ENCODE measurements at places on chromosomes 2 and 18.

GRCh38 chr2:221088506-221088905, 483.6 kb downstream of the EPHA4 start:
- DNase-seq = no peak

- DNase-seq = no peak
Measured at GRCh38 chr2:100981011-100981410, 21.1 kb upstream of the RPL31 start.

DNA sequence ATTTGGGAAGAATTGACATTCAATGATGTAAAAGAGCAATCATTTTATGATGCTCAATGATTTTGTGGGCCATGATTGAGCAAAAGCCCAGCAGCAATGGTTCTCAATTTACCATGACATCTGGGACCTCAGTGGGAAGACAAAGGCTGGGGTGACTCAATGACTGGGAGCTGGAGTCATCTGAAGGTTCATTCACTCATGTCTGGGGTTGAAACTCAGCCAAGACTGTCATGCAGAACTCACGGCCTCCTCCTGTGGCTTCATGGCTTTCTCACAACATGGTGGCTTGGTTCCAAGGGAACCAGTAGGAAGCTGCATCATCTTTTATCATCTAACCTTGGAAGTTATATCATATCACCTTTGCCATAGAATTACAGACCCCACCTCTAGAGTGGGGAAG, 45.1 kb upstream of the CD226 start:
- DNase-seq = no peak

DNA sequence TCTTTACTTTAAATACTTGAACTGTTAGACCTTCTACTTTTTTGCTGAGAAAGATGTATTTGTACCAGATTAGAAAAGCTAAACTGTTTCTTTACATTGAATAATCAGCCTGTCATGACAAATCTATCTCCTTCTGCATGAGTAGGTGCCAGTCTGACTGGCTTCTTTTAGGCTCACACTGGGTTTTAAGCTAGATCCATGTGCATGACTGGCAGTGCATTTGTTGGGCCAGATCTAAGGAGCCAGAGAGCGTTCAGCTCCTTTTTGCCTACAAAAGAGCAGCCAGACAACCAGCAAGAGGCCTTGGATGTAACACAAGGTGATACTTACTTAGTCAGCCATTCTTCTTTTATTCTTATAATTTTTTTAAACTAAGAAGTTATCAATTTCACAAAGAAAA, 82.0 kb upstream of the OTX1 start:
- no peak for DNase-seq

DNA sequence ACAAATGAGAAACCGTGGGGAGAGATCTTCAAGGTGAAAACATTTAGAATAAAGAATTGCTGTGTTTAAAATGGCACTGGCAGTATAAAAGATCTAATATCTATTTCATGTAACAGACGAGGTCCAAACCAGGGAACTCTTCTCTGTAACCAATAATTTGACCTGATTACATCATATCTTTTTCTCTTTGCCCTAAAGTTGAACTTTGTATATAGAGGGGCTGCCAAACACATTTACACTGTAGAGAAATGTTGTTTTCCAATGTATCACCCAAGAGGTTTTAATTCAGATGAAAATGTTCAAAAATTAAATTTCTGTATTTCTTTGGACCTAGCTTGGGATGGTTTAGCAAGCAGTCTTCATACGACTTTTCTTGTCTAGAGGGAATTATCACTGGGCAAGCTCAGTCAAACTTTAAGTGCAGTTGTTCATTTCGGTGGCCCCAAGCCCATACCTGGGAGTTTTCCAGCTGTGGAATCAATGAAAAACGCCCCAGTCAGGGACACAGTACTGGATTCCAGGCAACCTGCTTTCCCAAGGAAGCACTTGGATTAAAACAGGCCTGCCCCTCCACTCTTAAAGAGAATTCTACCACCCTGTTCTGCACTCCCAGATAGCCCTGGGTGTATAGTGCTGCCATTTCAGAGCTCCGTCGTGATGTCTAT, 208.5 kb upstream of the FN1 start:
- DNase-seq = no peak

DNA sequence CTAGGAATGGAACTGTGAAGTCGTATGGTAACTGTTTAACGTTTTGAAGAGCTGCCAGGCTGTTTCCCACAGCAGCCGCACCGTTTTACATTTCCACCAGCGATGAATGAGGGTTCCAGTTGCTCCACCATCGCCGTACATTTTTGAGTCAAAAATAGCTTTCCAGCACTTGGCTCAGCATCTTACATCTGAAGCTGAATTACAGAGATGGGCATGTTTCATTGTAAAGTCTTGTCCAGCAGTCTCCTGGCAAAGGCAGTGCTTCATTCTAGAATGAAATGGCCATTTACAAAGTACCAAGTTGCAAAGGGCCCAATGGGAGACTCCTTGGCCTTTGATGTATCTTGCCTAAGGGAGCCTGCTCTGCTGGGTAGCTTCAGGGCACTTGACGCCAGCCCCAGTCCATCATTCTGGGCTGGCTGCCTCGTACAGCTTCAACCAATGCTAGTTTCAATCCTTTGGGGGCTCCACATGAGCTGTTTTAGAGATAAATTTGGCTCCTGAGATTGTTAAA, 45.1 kb downstream of the ATIC start:
- DNase-seq = no peak

DNA sequence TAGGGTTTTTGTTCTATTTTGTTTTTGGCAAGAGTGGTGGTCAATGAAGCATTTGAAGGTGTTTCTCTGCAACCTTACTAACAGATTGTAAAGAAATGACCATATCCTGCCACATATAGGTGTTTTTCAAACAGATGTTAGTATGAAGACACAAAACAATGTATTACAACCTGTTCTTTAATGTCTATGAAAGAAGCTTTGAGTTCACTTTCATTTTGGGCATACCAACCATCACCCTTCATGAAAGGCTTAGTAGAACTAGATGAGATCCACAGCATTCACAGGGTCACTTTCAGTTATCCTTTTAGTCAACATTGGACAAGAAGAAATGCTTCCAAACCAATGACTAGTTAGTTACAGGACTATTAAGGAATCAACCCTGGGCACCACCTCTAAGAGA, 95.1 kb downstream of the EHBP1 start:
- no peak for DNase-seq

DNA sequence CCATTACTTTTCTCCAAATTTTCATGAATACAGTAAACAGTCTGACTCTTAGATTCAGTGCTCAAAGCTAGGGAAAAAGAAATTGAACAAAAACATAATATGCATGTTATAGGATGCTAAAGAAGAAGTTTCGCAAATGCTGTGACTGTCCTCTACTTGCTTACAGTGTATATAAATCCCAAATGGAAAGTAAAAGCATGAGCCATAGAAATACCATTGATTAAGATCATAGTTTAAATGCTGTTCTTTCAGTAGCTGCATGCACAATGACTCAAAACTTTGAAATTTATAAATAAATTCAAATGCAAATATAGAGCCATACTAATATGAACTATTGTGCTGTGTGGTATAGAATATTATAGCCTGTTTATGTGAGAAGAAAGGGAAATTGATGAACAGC, 1113.9 kb upstream of the ACVR2A start:
- DNase-seq = no peak

- no peak for DNase-seq
Measured at GRCh38 chr18:5500158-5500939, 43.4 kb downstream of the EPB41L3 start.

- DNase-seq = no peak
Measured at GRCh38 chr2:27606611-27607010, 22.2 kb downstream of the CCDC121 start.

- DNase-seq = peak; percentile 13
Measured at GRCh38 chr2:190649798-190650390, 1.0 kb downstream of the NAB1 start.

DNA sequence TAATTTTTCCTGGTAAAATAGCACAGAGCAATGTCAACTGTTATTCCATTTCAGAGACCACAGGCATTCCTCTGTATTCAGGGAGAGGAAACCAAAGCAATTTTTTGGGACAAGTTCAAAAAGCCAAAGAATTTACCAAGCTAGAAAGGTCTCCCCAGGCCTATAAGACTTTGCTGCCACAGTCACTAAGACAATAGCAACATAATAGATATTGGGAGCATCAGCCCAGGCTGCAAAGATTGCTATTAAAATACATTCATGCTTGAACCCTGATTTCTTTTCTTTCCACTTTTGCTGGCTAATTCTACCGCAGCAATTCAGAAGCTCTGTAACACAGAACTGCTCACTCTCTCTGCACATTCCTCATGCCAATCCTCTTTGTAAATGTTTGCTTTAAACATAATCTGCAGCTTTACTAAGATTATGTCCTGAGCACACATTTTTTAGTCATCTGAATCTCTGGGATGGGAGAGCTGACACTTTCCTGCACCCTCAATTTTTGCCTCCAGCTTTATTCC, 76.3 kb downstream of the CLHC1 start:
- no peak for DNase-seq

DNA sequence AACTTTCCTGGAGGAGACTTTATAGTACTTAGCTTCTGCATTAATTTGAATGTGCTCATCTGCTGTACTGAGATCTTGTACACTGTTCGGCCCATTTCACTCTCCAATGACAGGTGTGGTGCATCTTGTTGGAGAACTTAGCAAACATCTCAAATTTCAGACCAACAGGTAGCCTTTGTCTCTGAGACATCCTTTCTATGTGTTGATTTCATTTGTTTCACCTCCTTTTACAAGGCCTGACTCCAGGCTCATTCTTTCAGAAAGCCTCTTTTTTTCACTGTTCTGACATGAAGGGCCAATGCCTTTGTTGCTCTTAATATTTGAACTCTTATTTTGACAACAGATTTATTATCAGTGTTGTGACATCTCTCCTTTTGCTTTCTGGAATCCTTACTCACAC, 271.8 kb upstream of the FANCL start:
- DNase-seq = no peak

- DNase-seq = peak; percentile 71
Measured at GRCh38 chr18:9771261-9771976, 63.3 kb downstream of the RAB31 start.

- DNase-seq = no peak
Measured at GRCh38 chr2:30193104-30193681, 38.1 kb upstream of the LBH start.

DNA sequence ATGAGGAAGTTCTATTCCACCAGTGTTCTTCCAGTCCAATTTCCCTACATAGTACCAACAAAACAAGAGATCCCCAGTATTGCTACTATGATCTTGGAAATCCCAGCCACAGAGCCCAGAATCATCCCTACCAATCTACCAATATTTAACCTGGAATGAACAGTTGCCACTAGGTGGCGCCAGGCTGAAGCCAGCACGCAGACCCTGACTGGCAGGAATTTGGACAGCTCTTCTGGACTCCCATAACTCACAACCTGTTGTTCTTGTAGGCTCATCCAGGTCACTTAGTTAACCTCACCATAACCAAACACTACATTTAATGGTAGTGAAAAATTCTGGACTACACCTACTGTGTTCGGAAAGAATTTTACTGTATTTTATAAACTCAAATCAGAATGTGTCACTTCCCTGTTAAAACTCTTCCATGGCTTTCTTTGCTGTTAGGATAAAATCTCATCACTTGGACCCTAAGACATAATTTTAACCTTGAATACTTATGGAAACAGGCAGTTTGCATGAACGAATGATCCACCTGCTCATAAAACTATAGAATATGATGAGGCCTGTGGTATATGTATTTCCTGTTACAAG, 59.8 kb upstream of the SLC38A11 start:
- peak; percentile 68 for DNase-seq

DNA sequence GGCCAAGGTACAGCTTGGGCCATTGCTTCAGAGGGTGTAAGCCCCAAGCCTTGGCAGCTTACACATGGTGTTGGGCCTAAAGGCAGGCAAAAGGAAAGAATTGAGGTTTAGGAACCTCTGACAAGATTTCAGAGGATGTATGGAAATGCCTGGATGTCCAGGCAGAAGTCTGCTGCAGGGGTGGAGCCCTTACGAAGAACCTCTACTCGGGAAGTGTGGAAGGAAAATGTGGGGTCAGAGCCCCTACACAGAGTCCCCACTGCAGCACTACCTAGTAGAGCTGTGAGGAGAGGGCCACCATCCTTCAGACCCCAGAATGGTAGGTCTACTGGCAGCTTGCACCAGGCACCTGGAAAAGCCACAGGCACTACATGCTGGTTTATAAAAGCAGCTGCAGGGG, 124.2 kb downstream of the RPIA start:
- DNase-seq = no peak

DNA sequence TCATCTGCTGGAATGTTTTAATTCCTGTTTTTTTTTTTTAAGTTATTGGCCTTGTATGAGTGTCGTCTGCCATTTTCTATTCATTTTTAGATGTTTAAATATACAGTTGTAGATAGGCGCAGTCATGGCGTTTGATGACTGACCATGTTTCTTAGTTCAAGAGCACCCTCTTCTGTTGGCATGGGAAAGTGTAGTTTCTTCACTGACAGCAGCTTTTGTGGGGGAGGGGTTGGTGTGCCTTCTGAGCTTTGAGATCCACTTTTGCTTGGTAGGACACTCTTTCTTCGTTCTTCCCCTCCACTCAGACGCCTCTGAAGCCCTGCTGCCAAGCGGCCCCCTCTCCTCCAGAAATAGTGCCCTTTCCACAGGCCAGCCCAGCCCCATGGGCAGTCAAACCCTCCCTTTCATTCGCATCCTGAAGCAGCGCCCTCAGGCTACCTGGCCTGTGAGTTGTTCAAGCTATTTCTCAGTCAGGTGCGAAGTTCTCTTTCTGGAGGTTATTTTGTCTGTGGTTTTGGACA, 492.0 kb downstream of the TNS1 start:
- DNase-seq = peak; percentile 17

- no peak for DNase-seq
Measured at GRCh38 chr18:61827591-61827990, 65.2 kb downstream of the RNF152 start.

GRCh38 chr18:5942591-5942990, 47.3 kb upstream of the TMEM200C start:
- DNase-seq = no peak

DNA sequence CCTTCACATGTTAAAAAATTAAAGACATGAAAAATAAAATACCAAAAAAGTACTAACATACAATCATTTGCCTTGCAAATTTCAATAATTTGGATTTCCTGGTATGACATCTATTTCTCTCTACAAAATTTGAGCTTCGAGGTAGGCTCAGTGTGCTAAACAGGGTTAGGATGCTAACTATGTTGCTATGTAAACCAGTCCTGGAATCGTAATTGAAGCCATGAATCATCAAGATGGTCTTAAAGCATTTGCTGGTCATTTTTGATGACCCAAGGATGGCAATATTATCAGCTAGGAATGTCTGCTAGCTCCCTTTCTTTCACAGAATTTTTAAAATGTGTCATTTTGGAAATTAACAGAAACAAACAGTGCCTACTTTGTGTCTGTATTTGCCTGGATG, 107.9 kb upstream of the TTC39C start:
- no peak for DNase-seq
